ENCODE measurements at places on chromosomes 7 and 10.

DNA sequence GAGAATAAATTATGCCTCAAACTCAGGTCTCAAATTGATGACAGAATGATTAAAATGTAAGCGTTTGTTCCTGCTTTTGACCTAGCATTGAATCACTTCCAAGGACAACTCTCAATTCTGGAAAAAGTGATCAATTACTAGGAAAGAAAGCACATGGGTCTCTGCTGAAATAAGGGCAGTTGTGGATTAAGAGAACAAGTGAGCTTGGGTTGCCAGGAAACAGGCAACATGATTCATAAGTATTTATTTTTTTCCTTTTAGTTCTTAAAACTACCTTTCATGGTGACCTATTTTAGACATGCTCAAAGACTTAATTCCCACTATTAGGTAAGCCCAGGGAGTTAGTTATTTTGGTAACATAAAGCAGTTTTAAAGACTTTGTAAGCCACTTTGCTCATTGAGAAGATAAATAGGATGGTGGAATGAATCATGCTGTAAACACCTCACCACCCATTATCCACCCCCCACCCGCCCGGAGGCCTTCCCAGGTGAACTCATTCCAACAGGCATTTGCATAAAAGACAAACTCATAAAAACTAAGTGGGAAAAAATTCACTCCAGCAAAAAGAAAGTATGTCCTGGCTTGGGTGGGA lies 728.3 kb downstream of the SORCS1 start:
- DNase-seq = no peak

DNA sequence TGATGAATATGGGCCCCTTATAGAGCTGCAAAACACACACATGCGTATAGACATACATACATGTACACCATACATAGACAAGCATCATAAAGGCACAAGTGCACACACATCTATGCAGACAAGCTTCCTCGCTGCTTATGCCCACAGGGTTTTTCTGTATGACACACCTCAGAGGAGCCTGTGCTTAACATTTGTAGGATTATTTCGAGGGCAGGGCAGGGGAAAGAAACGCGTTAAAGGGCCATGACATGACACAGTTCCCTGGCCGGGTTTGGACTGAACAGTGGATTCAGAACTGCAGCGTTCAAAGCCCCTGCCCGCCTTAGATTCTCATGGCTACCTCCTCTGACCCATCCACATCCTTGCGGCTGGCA lies 44.8 kb downstream of the CHST3 start:
- no peak for DNase-seq

DNA sequence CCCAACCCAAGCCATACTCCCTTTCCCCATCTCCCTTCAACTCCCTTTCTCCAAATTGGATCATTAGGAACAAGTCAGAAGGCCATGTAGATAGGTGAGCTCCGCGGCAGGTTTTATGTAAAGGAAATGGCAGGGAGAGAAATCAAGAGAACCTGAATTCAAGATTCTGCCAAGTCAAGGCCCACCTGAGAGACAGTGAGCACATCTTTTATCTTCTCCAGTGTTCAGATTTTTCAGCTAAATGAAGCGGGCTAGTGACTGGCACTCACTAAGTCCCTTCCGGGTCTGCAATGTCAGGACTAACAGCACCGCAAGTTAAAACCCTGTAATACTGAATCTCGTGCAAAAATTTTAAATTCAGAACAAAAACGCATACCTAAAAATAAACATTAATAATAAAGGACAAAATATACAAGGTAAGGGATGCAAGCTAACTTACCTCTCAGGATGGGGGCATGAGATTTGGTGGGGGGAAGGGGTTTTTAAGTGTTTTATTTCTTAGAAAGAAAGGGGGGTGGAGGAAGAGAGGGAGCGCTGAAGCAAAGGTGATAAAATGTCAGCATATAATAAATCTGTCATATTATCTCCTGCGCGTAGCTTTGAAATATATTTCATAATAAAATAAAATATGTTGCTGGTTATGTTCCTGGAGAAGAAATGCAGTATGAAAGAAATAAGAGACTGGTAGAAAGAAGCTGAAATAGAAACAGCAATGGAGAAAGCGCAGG lies 17.6 kb downstream of the TCAF1 start:
- peak; percentile 72 for DNase-seq

GRCh38 chr7:99381664-99382075 lies 7.1 kb downstream of the ARPC1B start:
- no peak for DNase-seq

DNA sequence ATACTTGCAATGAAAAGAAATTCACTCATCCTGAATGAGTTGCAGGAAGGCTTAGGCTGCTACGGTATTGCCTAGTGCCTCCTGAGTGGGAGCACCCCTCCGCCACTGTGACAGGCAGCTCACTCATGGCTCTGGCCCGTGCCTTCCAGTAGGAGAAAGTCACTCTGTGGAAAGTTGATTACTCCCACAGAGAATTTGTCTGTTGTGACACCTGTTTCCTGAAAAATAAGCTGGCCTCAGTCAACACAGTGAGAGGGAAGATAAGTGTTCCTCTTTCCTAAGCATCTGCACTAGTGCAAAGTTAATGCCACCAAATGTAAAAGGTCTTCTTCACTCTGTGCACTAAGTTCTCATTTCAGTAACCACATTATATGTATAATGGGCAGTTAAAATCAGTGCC lies 158.8 kb upstream of the INHBA start:
- no peak for DNase-seq

DNA sequence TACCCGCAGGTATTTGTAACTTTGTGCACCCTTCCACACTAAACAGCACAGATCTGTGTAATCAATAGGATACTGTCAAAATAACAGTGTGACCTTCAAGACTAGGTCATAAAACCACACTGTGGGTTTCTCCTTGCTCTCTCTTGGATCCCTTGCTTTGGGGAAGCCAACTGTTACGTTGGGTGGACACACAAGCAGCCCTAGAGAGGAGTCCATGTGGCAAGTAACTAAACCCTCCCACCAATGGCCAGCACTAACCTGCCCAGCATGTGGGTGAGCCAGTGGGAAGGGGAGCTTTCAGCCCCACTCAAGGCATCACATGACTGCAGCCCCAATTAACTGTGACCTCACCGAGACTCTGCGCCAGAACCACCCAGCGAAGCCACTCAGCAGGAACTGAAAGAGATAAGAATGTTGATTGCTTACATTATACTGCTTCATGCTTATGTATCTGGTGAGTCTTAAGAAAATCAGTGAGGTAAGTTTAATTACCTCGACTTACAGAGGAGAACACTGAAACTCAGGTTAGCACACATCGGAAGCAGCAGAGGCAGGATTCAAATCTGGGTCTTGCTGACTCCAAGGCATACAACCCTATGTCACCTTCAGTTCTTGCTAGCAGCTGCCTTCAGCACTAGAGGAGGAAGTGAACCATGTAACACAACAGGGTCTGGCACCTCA lies 9.4 kb upstream of the ZC3HAV1 start:
- DNase-seq = peak; percentile 14

- DNase-seq = no peak
These were observed 73.7 kb downstream of the ABLIM1 start for GRCh38 chr10:114584419-114584818.

DNA sequence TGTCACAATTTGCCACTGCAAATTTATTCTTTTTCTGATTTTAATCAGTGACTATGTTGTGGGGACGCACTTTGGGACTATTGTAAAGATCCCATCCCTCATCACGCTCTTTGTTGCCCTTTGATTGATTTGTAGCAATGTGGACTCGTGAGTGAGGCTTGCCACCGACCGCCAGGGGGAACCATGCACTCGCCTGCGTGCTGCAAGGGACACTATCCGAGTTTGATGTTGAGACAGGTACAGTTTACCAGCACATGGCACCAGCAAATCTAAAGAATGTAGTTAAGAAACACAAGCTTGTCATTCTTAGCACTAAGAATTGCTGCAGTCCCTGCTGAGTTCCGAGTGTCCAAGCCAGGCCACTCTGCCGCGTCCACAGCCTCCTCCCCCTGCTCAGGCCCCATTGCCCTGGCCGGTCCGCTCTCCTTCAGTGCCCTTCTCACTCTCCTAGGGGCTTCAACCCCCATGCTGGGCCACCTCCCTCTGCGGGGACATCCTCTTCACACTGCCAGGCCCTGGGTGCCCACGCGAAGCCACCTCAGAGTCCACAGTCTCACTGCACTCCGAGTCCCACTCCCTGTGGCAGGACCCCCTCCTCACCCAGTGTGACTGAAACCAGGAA lies 2.0 kb upstream of the SFTPA2 start:
- DNase-seq = no peak

DNA sequence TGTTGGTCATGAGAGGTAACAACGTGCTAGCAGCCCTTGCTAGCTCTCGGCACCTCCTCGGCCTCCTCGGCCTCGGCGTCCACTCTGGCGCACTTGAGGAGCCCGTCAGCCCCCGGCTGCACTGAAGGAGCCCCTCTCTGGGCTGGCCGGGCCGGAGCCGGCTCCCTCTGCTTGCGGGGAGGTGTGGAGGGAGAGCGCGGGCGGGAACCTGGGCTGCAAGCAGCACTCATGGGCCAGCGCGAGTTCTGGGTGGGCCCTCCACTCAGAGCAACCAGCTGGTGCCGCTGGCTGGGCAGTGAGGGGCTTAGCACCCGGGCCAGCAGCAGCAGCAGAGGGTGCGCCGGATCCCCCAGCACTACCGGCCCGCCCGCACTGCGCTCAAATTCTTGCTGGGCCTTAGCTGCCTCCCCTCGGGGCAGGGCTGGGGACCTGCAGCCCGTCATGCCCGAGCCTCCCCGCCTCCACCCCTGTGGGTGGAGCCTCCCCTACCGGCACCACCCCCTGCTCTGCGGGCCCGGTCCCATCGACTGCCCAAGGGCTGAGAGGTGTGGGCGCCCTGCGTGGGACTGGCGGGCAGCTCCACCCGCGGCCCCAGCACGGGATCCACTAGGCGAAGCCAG lies 96.1 kb downstream of the PAXIP1 start:
- DNase-seq = no peak

- no peak for DNase-seq
These were observed 51.1 kb downstream of the EXOC4 start for GRCh38 chr7:133303931-133304330.

- no peak for DNase-seq
These were observed 51.2 kb downstream of the GTF2I start for GRCh38 chr7:74708569-74709275.

- DNase-seq = no peak
These were observed 57.1 kb downstream of the C10orf143 start for GRCh38 chr10:130053561-130053960.
